Stimulated activated CD4-positive, alpha-beta T cell treated with anti-CD3 and anti-CD28 coated beads, TNF-alpha, amount 100 ng/mL, for 1 hour (primary cell): ENCODE measurements at places on chromosomes 2 and 18.

DNA sequence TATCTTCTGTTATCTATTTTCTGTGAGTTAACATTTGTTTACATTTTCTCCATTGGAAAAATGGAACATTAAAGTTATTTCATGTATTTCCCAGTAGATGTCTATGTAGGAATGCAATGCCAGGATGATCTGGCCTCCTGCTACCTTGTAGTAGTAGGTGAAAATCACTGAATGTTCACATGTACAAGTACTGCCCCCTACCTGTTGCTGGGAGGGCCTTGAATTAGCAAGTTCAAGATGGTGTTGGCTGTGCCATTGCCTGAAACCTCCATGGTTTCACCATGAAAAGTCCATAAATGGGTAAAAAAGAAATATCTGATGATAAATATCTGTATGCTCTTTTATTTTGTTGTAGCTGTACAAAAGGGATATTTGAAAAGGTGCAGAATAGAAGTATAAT is 30.7 kb downstream of the XRCC5 start:
- DNase-seq, result no peak

GRCh38 chr18:24514439-24514838 is 54.0 kb downstream of the HRH4 start:
- DNase-seq, result no peak

DNA sequence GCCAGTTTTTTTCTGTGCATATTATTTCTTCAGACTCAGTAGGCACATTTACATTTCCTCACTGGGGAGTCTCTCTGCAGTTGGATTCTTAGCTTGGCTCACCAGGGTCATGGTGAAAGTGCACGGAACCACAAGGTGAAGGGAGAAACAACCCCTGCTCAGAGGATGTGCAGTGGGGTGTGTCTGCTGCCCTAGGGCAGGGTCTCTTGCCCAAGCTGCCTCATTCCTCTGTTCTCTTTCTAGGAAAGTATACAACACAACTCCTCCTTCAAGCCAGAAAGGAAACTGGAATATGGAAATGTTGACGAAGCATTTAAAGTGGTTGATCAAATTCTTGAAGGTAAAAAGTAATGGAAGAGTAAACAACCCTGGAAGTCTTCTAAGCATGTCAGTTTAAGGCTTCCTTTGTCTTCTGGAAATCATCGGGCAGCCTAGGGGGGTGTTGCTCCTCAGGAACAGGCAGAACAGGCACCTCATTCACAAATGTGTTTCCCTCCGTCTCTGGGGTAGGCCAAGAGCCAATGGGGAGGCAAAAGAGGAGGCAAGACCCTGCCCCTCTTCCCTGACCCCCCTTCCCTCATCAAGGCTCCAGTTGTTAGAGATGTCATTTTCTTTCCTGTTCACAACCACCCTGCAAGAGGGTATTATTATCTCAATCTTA is 41.4 kb downstream of the AOX1 start:
- DNase-seq, result no peak

- DNase-seq, result no peak
These were observed 9.3 kb upstream of the STAT1 start for GRCh38 chr2:191023235-191023679.

GRCh38 chr18:48072428-48073204 is 142.2 kb upstream of the SMAD2 start:
- no peak for DNase-seq

GRCh38 chr2:85850451-85850850 is 38.3 kb downstream of the ST3GAL5 start:
- no peak for DNase-seq

- DNase-seq, result no peak
These were observed 50.9 kb downstream of the ZEB2 start for GRCh38 chr2:144468823-144469595.

GRCh38 chr2:39920307-39920801 is 141.3 kb upstream of the THUMPD2 start:
- DNase-seq, result no peak

DNA sequence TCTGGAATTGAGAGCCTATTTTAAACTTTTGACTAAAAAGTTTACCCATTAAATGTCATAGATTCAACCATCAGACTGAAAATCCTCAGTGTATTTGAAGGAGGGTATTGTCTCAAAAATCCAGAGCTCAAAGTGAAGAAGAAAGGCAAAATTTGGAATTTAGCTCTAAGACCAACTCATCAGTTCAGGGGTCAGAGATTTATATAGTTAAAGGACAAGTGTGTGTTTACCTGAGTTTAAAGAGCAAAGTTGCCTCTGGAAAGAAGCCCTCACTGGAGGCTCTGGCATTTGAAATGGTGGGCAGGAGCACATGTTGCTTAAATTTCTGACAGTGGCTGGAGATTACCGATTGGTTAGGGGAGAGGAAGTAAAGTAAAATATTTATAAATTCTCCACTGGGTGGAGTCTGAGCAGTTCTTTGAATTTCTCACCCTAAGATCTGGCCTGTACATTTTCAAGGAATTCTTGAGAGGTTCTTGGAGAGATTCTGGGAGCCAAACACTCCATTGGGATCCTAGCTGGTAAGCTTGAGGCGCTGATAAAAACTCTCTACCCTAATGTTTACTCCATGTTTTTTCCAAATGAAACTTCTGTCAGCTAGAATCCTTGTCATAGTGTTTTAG is at the start of gene KYNU:
TSS of gene KYNU (plus strand) at position 449 of the 623 bp plus-strand sequence. CDS start 7,704 bp downstream, outside the sequence.
- no peak for DNase-seq

DNA sequence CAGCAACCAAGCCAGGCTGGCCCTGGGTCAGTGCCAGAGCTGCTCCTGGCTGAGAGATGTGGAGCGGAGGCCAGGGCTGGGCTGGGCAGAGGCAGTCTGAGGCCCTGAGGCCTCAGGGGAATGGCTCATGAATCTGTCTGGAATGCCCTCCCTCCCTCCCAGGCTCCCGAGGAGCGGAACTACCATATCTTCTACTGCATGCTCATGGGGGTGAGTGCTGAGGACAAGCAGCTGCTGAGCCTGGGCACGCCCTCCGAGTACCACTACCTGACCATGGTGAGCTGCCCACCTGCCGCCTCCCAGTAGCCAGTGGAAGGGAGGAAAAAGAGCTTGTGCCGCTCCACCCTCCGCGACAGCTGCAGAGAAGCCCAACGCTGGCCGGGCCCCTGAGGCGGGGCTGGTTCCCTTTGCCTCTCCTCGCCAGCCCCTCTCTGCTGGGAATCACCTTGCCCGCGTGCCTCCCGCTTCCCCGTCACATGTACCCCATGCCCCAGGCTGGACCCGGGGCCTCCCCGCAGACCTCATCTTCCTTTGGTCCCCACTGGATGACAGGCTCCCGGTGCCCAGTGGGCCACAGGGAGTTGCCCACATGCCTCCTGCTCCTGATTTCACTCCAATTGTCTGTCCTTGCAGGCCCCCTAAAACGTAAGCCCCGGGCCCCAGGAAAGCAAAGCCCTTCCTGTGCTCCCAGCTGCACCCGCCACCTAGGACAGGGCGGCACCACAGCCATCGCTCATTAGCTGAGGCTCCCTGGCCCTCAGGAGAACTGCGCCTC is 41.1 kb downstream of the MYO7B start:
- DNase-seq, result no peak

- no peak for DNase-seq
These were observed 34.4 kb upstream of the TRAPPC8 start for GRCh38 chr18:31977270-31977872.

GRCh38 chr2:88770016-88770415 is 78.5 kb downstream of the RPIA start:
- DNase-seq, result no peak

DNA sequence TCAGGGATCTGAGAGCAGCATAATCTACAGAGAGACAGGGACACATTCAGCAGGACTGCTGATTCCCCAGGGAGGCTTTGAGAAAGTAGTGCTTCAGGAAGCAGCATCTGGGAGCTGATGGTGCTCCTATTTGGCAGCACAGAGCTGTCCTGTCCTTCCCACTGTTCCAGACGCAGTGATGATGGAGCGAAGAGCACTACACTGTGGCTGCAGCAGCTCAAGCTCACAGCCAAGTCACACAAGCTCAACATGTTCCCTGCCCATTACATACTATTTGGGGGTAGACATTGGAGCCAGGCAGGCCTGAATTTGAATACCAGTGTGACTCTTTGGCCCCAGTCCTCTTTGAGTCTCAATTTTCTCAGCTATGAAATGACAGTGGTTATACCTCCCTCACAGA is 15.2 kb upstream of the GALM start:
- DNase-seq, result no peak

DNA sequence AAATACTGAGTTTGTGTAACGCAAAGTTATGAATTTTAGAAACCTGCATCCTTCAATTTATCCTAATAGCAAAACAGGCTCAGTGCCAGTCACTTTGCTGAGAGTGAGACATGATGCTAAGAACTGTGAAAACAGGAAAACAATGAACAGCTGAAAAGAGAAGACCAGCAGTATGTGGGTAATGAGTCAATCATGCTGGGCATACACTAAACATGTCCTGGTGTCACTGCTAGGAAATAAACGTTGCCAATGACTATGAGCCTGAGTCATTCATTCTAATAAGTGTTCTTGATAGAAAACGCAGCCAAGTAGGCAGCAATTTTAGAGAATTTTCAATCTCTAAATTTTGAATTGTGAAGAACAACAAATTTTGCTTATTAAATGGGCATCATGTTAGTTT is 237.3 kb downstream of the GALR1 start:
- DNase-seq, result no peak

DNA sequence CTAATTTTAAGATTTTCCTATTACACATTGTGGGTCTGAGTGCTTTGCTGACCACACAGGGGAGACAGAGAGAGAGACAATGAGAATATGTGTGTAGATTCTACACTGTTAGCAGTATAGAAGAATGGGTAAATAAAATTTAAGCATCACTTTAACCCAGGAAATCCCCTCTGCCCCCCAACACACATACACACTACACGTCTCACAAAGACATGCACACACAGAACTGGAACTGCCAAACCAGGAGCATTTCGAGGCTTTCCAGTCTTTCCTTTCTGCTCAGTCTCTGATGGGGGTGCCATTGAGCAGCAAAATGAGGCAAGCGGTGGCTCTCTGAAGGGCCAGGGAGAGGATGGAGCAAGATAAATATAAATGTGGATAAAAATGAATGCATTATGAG is 2.5 kb downstream of the MERTK start:
- DNase-seq, result no peak

DNA sequence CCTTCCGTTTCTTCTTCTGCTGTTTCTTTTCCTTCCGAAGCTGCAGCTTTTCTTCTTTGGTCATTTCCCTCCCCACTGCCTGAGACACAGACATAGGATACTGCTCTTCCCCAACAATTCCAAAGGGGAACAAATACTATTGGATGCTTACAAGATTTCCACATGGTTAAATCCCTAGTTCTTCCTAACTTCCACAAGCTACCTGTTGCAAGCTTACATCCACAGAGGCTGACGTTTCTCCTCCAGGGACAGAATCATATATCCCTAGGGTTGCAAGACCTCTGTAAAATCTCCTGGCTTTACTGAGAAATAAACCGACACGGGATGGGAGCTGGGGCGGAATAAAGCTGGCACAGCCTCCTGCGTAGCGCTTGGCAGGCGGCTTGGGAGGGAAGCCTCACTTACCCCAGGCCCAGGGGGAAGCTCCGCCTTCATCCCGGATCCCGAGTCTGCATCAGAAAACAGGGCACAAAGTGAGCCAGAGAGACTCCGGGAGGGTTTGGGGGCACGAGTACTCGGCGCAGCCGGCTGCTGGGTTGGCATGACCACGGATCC is 590 bp downstream of the EIF2B4 start:
- no peak for DNase-seq

- no peak for DNase-seq
These were observed 141.1 kb downstream of the ANTXR1 start for GRCh38 chr2:69154106-69154505.

- DNase-seq, result no peak
These were observed 109.5 kb downstream of the MAP2 start for GRCh38 chr2:209533391-209533790.

DNA sequence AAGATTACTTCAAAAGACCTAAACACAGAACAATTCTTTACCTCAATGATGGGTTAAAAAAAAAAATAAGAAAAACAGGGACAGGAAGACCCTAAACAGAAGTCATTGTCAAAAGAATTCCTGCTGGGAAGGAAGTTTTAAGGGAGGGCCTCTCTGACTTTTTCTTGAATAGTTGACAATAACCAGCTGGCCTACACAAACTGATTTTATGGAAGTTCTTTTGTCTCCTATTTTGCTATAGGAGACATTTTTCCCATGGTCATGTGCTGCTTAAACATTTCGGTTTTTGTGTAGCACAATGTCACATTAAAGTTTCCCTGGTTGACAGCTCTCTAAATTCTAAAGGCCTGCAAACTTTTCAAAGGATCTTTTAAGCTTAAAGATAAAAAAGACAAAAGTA is 55.3 kb downstream of the RFTN2 start:
- DNase-seq, result no peak

DNA sequence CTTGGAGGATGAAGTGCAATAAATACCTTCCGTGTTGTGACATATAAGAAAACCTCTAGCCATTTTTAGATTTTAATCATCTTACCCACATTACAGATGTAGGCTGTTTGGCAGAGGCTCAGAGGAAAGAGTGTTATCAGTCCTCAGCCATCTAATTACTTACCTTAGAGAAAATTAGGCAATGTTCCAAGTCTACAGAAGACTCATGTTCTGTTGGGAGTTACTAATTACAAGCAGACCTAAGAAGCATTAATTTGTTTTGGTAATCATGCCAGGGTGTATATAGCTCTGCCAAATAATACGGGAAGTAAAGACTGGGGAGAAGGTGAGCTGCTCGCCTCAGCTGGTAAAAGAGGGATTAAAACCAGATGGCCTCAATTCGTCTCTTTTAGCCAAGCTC is 125.8 kb upstream of the PGAP1 start:
- DNase-seq, result no peak
